ENCODE measurements at places on chromosomes 12 and 14.

GRCh38 chr12:116803013-116803736 is 65.1 kb downstream of the RNFT2 start:
- no peak for DNase-seq

DNA sequence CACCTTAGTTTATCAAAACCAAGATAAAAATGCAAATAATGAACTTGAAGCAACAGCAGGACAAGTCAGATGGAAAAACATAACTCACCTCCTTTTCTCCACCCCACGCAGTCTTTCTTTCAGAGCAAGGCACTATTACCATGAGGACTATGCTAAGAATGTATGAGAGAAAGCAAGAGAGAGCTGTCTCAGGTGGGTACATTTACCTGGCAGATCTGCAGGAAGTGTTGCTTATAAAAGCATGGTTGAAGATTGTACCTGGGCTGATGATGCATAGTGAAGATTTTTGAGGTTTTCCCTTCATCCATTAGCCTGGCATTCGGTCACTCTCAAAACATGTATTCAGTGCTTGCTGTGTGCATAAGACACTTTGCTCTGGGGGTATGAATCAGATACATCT is 68.8 kb upstream of the IFNG-AS1 start:
- no peak for DNase-seq

DNA sequence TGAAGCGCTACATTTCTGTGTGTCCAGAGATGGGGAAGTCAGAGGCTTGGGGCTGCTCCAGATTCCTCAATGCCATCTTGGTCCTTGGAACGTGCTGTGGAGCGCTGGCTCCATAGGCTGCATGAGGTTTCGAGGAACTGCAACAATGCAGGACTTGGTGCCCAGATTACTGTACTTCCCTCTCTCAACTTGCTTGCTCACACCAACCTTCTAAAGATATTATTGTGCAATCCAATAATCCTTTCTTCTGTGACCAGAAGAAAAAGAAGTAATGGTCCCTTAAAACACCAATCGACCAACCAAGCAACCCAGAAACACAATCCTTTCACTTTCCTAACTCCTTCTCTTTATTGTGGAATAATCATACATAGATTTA is 3.7 kb downstream of the PRICKLE1 start:
- DNase-seq: no peak

DNA sequence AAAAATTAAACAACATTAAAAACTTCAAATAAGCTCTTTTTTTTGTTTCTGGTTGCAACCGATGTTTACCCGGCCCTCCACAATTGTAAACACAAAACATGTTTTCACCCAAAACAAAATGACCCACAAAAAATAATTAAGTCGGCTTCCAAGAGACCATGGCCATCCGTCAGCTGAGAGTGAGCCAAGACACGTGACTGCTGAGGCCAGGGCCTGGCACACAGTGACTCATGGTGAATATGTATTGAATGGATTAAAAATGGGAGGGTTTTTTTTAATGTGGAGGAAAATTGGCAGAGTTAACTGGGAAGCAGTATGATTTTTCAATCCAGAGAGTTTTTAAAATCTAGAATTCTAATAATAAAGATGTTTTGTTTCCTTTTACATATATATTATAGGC is 13.8 kb upstream of the CPNE8 start:
- DNase-seq: no peak

GRCh38 chr12:94942663-94943062 is 60.8 kb downstream of the NDUFA12 start:
- DNase-seq: no peak

- DNase-seq: no peak
These were observed 517.5 kb downstream of the BCL11B start for GRCh38 chr14:98754343-98755020.

- no peak for DNase-seq
These were observed 89.7 kb downstream of the NUMB start for GRCh38 chr14:73368616-73369015.
